ENCODE measurements at places on chromosomes 11 and 22. TPM values are rescaled to one million over a fixed set of nuclear protein-coding genes. Genes with fewer than 3 reads are reported as not detected.
A peak's percentile ranks its signal among the peaks of the same experiment; 100 is the strongest.

CFAP300 gene
- total RNA-seq = 5.4 TPM

CRYBB3 gene
- total RNA-seq = not detected

VWA5A gene
- total RNA-seq = 12.3 TPM

FOLR1 gene
- 39.0 TPM for total RNA-seq

NPTXR gene
- 0.96 TPM for total RNA-seq

CARD18 gene
- not detected for total RNA-seq

TRIM22 gene
- total RNA-seq = 81.6 TPM

ESRRA gene
- 121 TPM for total RNA-seq

- no peak for DNase-seq
Measured at GRCh38 chr22:49953027-49953679, 7.4 kb upstream of the PIM3 start.

- DNase-seq = peak; percentile 52
Measured at GRCh38 chr22:22235558-22235957, 9.0 kb upstream of the VPREB1 start.

DNA sequence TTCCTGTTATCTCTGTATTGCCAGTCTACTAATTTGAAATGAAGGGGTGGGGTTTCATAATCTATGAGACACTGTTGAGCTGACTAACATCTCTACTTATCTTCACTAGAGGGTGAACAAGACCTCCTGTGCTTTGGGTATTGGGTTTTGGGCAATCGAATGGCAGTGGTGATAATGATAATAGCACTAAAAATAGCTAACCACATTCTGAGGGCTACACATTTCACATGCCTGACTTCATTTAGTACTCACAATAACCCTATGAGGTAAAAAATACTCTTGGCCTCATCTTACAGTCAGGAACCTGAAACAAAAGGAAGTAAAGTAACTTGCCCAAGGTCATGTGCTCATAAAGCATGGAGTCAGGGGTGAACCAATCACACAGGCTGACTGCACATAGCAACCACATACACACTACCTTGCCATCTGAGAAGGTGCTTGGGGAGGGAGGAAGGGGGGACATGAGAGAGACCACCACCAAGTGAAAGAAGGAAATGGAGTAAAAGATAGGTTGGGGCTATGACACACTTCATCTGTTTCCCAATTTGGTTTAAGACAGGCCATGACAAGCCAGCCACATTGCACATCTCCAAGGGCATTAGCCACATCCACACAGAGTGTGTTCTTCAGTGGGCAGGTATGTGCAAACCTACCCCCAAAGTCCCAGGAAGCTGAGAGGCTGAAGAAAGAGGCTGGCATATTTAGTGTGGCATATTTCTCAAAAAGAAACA lies 387.6 kb upstream of the DDI1 start:
- peak; percentile 69 for DNase-seq

DNA sequence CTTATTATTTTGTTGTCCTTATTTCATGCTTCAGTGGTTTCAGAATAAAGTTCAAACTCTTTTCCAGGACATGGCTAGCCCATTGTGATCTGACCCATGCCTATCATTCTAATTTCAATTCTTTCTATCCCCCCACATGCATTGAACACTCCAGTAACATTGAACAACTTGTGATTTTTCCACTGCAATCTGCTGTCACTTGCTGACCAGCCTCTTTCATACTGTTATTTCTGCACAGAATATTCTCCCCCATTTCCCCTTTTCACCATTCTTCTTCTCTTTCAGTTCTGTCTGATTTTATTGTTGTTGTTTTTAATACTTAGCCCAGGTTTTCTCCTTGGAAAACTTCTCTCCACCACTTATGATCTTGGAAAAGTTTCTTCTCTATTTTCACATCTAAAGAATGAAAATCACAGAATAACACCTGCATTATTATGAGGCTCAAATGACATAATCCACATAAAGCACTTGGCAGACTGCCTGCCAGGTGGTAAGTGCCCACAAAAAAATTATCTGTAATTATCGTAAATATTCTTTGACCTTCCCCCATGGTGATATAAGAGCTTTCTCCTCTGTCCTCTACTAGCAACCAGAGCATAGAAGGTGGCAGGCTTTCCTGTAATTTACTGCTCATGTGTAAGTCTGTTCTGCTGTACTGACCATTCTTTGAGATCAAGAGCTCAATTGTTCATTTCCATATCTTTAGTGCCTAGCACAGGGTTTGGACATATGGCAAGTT lies 51.9 kb upstream of the EED start:
- no peak for DNase-seq

DNA sequence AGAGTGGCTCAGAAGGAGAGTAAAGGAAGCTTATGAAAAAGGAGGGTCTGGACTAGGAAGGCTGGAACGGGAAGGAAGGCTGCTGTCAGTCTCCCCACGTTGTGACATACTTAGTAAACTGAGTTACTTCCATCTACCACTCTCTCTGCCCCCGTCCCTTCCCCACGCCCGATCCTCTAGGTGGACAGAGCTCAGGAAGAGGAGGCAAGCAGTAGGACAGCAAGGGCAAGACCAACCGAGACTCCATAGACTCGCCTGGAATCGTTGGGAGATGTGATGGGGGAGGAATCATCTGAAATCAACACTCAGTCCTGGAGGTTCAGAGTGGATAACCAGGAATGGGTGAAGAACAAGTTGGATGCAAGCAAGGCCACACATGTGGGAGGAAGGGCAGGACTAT lies 240.7 kb downstream of the BUD13 start:
- no peak for DNase-seq

DNA sequence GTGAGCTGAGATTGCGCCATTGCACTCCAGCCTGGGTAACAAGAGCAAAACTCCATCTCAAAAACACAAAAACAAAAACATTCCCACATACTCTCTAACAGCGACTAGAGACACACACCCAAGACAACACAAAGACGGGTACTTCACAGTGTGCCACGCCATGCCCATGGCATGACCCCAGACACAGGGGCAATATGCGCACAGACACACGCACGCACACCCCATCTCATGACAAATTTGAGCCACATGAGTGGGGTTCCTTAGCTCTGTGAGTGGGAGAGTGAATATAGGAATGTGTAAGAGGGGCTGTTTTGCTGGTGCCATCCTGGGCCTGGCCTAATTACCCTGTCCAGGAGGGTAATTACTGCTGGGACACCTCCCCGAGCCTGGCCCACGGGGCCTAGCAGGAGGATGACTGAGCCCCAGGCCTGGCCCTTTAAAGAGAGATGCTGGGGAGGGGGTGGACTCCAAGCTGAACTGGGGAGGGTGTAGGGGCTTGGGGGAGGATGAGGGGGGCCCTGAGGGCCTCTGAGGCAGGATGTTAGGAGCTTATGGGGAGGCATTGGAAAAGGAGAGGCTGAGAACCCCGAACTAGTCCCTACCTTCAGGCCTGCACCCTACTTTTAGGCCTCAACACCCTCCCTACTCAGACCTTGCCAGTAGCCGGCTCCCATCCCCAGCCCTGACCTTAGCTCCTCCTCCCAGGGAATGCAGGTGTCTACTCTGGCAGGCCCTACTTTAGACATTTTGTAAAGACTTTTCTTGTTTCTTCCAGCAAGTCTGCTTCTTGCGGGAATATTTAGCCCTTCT lies 1.5 kb downstream of the LTBP3 start:
- DNase-seq = no peak

DNA sequence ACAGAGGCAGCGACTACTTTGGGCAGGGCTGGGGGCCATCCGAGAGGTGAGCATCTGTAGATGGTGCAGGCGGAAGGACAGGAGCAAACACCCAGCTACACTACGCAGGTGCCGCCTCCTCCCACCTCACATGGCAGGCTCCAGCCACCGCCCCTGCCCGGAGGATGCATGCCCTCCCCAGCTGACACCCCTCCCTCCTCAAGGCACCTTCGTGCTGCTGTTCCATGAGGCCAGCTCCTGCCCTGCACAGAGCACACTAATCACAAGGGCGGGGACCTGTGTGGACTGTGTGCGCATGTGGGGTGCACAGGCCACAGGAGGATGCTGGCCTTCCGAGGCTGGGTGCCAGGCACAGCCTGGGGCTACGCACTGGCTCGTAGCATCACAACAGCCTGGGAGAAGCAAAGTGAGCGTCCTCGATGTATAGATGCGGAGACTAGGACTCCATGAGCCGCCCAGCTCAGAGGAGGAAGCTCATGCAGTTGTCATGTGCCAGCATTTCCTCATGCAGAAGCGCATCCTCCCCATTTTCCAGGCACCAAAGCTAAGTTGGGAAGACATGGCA lies 32.8 kb upstream of the HMOX1 start:
- no peak for DNase-seq

DNA sequence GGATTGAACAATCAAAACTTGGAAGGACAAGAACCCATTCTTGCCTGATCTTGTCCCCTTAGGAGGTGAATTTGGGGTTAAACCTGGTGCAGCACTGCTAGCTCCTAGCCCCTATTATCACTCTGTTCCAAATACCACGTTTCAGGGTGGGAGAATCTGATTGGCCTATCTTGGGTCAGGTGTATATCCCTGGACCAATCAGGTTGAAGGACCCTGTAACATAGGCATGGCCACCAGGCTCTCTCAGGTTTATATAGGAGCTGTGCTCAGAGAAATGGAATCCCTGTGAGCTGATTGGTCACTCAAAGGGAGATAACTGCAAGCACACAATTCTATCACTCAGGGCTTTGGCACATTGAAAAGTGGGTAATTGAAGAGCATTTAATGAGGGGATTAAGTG lies 26.6 kb upstream of the AMPD3 start:
- no peak for DNase-seq

DNA sequence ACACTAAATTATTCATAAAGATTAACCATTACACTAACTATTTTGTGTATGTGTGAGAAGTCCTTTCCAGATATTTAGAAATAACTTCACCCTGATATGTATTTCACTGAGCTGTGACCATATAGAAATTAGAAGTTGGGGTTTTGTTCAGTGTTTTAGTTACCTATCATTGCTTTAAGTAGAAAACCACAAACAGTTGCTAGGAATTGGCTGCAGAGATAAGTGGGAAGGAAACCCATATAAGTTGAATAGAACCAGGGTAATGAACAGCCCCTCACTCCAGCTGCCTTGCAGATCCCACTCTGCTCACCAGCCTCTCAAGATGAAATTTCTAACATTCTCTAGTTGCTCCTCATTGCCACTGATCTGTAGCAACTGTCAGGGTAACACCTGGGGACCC lies 10.3 kb downstream of the SRSF8 start:
- no peak for DNase-seq

DNA sequence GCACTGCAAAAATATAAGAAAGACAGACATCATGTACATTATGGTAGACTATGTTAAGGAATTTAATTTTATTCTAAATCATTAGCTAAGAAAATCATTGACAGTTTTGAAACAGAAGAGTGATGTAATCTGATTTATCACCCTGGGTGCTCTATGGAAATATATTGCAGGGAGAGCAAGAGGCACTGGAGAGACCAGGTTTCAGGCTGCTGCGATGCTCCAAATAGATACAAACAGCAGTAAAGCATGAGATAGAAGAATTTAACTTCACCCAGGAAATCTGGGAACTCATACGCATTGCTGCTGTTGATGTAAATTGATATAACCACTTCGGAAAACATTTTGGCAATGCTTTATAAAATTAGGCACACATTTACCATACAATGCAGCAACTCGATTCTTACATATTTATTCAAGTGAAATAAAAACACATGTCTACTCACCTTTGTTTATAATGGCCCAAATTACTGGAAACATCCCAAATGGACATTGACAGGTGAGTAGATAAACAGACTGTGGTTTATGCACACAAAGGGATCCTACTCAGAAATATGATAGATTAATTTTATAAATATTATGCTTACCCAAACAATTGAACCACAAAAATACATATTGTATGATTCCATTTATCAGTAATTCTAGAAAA lies 535.1 kb upstream of the CHORDC1 start:
- no peak for DNase-seq

- DNase-seq = no peak
Measured at GRCh38 chr11:57131080-57131790, 50.5 kb upstream of the LRRC55 start.

- peak; percentile 56 for DNase-seq
Measured at GRCh38 chr11:19670030-19670791, 42.4 kb upstream of the NAV2 start.

- no peak for DNase-seq
Measured at GRCh38 chr22:43567691-43568324, 156.0 kb downstream of the MPPED1 start.

DNA sequence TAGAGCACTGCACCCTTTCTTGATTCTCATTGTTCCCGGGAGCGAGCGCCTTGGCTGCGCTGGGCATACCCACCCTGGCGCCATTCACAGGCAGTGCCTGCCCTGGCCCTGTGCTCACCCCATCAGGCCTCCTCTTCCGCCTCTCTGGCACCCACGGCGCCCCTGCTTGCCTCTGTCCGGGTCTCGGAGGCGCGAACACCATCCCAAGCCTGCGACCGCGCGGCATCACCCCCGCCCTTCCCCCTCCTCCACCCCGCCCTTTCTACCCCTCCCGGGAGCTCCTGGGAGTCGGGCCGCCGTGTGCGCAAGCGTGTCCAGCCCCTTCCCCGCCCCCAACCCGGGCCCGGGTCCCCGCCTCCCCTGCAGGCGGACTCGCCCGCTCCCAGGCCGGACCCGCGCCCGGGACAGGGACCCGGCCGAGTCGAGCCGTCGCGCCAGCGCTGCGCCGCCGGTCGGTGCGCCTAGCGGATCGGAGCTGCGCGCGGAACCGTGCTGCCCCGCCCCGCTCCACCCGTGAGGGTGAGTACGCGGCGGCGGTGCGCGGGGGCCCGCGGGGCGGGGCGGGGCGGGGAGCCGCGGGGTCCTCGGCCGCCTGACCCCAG lies at the start of gene ST3GAL4:
TSS of gene ST3GAL4 (plus strand) at position 363 of the 602 bp plus-strand sequence. CDS start 50,470 bp downstream, outside the sequence.
- DNase-seq = peak; percentile 73

DNA sequence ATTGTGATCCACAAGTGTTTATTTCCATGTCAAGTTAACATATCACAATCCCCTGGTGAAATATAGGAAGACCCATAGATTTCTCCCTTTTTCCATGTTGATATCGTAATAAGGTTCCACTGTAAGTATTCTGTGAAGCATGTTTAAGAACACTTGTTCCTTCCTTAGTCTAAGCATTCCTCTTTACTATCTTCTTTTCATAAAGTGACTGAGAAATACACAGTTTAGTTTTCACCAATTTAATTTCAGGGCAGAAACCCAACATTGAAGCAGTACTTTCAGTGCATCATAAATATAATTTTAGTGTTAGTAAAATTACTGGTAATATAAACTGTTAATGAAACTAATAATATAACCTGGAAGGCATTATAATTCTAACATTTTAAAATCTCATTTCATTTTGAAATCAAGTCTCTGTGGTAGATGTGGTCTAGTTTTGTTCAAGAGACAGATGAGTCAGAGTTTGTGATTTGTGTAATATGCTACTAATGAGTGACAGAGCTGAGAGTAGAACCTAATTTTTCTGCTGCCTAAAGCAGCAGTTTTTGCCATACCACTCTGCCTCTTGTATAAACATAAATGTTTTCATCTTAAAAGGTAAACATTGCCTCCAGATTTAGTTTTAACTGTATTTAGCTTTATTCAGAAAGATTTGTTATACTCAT lies 79.4 kb downstream of the ATM start:
- DNase-seq = peak; percentile 34

GRCh38 chr11:125315079-125315740 lies 150.7 kb downstream of the PKNOX2 start:
- DNase-seq = peak; percentile 97

GRCh38 chr11:75667831-75668450 lies 897 bp downstream of the MAP6 start:
- no peak for DNase-seq

Data from myocyte (in vitro differentiated cells).